Hematopoietic multipotent progenitor cell treated with erythropoietin and hydrocortisone succinate and interleukin-3 and kit ligand, for 6 days (in vitro differentiated cells): ENCODE measurements at places on chromosomes 11 and 22.

GRCh38 chr11:532527-532985 lies 2.8 kb downstream of the HRAS start:
- no peak for DNase-seq

- DNase-seq = no peak
Observed at GRCh38 chr11:40139536-40139935, 1319.9 kb downstream of the LRRC4C start.

GRCh38 chr11:46381819-46382645 lies 563 bp downstream of the MDK start:
- DNase-seq = no peak

DNA sequence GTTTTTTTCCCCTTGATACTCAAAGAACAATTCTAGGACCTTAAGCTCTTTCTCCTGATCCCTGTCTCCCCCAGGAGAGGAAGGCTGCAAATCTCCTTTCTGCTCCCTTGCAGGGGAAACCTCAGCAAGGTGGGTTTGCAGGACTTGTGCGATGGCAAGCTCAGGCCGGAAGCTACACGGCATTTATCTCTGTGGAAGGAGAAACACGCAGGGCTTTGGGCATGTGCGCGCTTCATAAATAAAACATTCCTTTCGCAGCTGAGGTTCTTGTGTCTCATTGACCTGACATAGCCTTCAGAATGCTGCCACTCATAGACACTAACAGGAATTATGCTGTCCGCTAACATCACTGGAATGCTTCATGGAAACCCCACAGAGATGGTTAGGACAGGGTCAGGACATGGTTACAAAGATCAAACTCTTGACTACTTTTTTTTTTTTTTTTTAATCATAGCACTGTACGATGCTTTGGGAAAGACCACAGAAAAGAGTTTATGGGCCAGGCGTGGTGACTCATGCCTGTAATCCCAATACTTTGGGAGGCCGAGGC lies 42.6 kb downstream of the SLN start:
- DNase-seq = no peak

- no peak for DNase-seq
Observed at GRCh38 chr11:44833877-44834452, 107.2 kb downstream of the TSPAN18 start.

DNA sequence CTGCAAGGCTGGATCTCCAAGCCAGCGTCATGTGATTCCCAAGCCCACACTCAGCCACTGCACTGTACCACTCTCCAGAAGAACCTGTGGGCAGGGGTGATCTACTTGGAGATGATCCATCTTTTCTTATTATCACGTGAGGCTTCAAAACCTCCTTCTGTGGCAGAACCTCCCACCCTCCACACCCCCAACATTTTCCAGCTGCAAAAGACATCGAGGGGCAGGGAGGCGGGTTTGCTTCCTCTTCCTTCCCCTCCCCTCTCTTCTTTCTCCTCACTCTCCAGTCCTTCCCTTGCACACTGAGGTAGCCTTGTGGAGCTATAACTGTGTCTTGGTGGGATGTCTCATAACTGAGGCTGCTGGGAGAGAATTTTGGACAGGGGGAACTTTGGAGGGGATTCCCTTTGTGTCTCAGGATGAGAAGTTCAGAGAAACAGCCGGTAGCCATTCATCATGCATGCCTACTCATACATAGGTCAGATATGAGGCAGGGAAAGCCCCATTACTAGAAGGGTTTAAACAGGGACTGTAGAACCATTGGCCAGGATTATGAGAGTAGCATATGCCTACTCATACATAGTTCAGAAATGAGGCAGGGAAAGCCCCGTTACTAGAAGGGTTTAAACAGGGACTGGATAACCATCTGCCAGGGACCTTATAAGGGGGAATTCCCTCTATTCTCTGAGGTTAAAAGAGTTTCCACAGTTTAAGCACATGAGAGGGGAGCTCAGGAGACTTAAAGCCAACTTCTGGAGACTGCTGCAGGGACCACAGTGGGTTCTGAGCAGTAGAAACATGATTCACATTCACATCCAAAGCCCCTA lies 420.7 kb upstream of the CADM1 start:
- DNase-seq = no peak

DNA sequence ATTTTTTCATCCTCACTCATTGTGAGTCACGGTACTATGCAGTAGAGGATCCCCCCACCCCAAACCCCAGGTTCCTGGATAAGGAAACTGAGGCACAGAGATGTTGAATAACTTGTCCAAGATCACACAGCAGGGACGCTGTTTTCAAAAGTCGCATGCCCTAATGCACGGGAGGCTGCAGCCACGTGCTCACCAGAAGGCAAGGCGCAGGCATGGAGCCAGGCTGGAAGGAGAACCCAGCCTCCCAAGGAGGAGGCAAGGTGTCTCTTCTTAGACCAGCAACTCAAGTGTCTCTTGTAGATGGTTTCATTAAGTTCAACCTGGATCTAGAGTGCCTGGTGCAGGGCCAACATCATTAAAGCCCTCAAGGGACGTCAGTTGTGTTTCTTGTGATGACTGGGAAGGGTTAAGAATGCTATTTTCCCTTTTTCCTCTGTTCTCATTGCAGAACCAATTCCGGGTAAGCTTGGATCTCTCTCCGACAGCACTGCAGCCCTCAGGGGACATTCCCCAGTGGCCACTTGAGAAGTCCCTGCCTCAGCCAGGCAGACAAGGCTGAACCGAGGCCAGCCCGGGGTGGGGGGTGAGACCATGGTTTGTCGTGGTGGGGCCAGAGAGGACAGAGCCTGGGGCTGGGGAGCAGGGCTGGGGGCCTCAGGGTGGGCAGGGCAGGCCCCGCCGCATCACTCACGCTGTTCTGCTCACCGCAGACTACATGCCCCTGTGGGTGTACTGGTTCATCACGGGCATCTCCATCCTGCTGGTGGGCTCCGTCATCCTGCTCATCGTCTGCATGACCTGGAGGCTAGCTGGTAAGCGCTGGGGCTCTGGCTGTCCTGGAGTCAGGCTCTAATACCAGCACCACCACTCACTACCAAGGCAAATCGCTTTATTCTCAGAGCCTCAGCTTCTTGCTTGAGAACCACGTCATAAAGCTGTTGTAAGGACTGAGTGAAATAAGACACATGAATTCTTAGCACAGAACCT lies 15.7 kb downstream of the TMEM121B start:
- DNase-seq = no peak

GRCh38 chr11:10728154-10728553 lies 22.9 kb upstream of the CTR9 start:
- no peak for DNase-seq

DNA sequence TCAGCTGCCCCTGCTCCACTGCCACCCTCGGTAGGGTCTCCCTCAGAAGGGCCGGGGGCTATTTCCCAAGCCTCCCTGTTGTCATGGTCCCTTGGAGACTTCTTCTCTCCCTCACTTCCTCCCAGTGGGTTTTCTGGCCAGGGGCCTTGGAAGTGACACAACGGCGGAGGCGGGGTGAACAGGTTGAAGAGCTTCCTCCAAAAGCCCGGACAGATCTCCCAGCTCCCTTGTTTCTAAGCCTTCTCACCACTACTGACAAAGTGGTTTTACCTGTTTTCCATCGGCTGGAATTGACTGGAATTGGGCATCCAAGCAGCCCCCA lies 14.5 kb downstream of the MYH9 start:
- DNase-seq = no peak

DNA sequence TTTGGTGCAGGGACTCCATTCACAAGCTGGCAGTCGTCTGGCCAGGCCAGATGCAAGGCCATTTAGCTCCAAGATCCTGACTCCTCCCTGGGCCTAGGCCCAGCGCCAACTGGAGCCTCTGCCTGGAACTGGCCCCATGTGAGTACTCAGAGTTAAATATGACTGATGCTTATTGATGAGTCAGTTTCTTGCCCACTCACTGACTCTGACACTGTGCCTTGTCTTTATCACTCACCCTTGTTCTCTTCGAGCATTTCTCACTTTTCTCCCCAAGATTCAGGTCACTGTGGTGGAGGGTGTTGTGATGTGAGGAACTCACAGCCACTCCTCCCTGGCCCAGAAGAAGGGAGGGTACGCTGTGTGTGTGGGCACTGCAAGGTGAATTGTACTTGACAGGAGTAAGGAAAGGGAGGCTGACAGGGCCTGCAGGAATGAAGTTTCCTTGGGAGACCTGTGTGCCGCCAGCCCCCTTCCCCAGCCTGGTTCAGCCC lies 23.2 kb upstream of the ST3GAL4 start:
- no peak for DNase-seq

DNA sequence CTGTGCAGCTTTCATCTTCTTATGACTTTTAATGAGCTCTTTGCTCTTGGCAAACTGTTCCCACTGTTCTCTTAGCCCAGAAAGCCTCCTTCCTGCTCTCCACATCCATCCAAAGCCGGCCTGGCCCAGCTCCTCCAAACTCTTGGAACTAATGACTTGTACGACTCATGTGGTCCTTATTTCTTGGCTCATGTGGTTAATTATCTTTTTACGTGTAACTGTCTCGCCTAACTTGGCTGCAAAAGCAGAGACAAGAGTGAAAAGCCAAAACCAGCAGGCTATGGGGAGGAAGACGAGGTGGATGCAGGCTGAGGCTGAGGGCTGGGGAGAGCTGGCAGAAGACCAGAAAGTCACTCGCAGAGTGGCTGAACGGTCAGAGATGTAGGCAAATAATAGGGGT lies 5.5 kb downstream of the CSNK2A3 start:
- DNase-seq = no peak

DNA sequence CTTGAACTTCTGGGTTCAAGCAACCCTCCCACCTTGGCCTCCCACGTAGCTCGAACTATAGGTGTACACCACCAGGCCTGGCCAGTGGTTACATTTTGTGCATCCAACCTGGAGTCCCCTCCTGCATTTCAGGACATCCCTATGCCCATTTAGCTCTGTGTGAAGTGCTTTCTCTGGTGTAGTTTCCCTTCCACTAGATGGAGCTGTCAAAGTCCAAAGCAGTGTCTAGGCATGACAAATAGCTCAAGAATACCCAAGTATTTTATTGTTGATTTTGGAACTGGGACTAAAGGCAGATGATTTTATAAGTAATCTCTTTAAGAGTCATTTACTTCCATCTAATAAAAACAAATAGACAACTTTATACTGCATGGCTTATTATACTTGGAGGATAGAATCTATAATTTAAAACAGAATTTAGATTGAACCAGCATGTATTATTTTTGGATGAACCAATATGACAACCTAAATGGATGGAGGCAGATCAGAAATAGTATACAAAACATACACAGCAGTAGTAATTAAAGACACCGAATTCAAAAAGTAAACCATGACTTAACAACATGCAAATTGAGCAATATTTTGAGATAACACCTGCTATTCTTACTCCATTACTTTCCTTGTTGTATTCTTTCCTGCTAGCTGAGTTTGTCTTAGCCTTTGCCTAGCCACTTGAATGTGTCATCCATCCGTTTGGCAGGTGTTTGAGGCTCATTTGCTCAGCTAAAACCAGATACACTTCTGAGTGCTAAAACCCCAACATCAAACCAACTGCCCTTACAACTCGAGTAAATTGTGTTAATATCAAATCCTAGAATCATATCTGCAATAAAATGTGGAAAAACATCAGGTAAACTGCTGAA lies 37.7 kb downstream of the EIF4ENIF1 start:
- peak; percentile 70 for DNase-seq

GRCh38 chr11:43554148-43554473 lies 126.4 kb upstream of the HSD17B12 start:
- no peak for DNase-seq

DNA sequence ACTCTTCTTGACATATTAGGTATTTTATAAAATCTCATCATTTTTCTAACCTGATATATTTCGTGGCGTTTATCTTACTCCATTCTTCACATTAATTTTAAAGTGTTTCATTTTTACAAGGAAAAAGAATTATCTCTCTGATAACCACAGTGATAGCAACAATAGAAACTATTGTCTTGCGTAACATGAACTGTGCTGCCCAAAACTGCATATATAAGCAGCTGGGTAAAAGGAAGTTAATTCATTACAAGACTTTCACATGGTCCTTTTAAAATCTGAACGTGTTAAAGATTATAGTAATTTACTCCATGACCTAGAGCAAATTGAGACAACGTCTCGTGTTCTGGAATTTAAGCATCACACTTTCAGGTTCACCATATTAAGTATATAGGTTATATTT lies 210.4 kb upstream of the GRIA4 start:
- peak; percentile 48 for DNase-seq

GRCh38 chr11:77096591-77097019 lies 6.0 kb upstream of the OMP start:
- no peak for DNase-seq

DNA sequence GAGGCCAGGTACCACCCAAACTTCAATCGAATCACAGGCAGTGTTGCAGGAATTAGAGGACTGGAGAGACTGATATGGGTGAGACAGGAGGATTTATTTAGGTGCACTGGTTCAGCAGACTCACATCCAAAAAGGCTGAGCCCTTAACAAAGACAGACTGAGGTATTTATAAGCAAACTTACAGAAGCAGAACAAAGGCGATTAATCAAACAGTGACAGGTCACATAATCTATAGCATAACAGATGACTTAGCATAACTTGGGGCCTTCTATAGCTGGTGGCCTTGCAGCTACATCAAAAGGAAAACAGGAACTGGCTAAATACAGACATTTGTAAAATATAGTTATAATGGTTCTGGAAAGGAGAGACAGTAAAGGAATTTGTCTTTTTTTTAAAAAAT lies 2.1 kb downstream of the APOBEC3B start:
- DNase-seq = peak; percentile 58

- no peak for DNase-seq
Observed at GRCh38 chr22:29831958-29832357, 6.1 kb downstream of the ASCC2 start.

DNA sequence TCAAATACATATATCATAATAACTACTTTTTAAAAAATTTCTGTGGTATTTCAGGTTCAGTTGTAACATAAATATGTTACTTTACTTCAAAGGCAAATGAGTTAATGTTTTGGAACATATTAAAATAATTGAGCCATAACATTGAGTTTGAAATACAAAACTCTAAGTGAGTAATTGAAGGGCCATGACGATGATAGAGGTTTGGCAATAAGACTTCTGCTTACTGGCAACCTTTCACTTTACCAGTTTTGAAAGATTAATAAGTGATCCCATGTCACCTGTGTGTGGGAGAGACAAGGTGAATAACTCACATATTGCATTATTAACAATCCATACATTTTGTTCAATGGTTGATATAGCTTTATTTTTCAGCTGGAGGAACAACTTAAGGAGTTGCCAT lies 144.4 kb downstream of the GRIA4 start:
- DNase-seq = no peak

DNA sequence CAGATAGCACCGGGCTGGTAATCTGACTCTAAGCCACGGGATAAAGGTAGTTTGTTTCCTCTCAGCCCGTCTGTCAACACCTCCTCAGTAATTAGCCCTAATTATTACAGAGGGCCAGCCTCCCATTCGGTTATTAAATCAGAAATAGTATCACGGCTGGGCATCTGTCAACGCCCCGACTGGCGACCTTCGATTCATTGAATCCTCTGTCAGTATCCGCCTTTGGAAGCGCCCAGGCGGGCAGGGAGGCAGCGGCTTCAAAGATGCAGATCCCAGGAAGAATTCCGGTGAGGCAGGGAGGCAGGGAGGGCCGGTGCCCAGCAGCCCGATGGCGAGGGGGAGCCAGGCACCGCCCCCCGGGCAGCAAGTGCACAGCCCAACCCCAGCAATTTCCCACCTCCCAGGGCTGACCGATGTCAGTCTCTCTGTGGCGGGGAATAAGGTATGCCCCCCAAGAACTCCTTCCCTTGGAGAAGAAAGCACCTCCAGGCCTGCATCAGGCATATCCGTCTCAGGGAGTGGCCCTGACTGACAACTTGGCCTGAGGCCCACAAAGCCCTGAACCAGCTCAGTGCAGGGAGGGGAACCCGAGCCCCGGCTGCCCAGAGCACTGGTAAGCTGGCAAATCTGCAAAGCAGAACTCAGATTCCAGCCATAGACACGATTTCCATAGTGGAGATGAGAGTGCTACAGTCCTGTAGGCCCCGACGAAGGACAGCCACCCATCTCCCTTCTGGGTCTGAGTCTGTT lies 11.4 kb downstream of the GNB1L start:
- no peak for DNase-seq
